ENCODE measurements at places on chromosomes 4 and X.

- DNase-seq, result no peak
These were observed 8.4 kb upstream of the DUSP9 start for GRCh38 chrX:153638436-153639176.

DNA sequence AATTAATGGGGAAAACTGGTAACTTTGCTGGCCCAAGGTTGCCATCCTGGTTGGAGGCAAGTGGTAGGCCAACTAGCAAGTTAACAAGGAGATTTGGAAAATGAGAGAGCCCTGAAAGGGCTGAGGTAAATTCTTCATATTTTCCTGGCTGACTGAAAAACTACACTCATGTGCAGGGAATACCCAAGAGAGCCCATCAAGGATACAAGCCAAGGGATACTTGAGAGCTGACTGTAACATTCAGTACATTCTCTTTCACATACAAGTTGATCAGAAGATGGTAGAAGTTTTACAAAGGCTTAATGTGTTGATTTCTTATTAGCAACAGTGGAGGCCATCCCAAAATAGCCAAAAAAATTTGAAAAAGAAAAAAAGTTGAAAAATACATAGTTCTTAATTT, 33.3 kb downstream of the IL2 start:
- no peak for DNase-seq

DNA sequence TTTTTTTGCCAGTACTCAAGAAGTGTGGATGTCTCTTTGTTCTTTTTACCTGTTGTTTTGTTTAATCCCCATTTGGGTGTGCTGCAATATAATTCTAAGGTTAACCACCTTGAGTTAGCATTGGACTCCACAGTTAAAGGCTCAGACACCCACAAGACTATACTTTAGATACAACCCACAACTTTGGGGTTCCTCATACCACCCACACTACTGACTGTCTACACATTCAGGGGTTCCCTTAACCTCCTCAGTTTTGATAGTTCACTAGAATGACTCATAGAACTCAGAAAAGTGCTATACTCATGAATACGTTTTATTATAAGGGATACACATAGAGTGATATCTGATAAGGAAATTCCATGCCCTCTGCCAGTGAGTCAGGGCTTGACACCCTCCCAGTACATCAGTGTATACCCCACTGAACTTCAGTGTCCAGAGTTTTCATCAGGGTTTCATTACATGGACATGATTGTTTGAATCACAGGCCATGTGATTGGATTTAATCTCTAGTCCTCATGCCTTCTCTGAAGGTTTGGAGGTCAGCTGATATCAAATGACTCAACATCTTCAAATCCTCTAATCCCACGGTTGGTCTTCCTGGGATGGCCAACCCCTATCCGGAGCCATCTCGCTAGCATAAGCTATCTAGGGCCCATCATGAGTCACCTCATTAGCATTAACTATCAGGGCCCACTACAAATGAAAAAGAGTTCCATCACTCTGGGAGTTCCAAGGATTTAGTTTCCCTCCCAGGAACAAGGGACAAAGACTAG, 357.7 kb upstream of the EMCN start:
- DNase-seq, result no peak

GRCh38 chr4:111537871-111538270, 607.4 kb upstream of the FAM241A start:
- DNase-seq, result no peak

DNA sequence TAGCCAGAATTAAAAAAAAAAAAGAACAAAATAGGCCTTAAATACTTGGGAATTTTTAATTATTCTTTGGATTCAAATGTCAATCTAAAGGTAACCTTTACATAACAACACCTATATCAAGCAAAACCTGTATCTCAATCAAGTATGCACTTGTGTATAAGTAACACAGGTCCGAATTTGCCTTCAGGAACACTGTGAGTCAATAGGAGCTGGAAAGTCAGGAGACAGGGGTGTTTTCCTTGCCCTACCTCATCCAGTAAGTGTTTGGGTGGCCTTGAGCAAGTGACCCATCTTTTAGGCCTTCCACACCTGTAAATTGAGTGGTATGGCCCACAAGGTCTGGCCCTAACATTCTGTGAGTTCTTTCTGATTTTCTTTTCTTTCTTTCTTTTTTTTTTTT, 40.8 kb upstream of the VEGFD start:
- no peak for DNase-seq

DNA sequence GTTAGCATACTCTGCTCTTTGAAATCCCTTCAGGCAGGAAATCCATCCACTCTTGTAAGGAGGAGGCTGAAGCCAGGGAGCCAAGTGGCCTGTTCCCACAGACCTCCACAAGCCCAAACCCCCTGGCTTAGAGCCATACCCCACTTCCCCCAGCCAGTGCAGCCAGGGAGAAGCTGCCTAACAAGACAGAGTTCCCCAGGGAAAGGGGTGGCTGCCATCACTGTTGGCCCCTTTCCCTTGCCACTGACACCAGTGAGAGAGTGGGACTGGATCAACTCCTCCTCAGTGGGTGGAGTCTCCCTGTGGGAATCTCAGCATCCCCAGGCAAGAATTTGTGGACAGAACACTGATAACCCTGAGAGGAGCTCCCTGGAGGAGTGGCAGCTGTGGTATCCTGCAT, 389.4 kb downstream of the PABPC4L start:
- no peak for DNase-seq

DNA sequence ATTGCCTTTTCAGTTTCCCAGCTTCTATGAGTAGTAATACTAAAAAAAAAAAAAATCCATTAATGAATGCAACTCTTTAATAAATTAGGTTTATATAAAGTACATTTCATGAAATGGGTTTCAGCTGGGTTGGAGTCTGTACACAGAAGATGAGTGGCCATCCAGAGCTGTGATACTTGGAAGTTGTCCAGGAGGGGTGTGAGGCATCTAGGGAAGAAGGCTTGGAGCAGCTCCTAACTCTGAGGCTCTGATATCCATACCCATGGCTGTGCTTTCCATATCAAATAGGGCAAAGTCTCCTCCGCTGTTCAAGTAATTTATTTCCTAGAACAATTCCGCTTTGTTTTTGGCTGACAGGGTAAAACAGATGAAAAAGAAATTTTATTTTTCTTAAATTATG, 423.3 kb upstream of the TENM3 start:
- no peak for DNase-seq

DNA sequence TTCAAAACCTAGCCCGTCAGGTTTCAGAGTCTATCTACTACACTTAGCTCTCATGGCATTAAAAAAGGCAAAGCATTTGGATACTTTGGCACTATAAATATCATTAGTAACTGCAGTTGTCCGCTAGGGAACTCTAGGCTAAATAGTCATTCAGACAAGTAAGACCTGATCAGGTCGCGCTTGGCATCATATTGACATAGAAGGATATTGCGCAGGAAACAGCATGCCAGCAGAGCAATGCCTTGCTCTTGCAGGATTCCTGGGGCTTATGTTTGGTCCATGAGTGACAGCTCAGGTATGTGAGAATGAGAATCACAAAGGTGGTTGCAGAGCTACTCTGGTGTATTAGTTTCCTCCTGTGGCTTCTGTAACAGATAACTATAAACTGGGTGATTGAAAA, 62.7 kb downstream of the KDM6A start:
- DNase-seq, result no peak

DNA sequence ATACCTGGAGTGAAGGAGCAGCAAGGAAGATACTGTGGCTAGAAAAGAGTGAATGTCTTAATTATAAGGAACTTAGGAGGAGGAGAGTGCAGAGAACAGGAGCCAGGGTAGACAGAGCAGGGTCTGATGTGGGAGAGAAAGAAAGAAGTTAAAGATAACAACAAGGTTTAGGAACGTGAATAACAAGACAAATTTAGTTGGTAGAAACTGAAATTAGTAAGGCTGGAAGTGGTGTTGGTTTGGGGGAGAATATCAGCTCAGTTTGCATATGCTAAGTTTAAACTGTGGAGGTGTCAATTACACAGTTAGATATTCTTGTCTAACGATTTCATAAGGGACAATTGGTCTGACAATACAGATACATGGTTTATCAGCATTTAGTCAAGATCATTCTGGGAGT, 1123.7 kb upstream of the PABPC4L start:
- no peak for DNase-seq

- no peak for DNase-seq
These were observed 57.7 kb downstream of the MAD2L1 start for GRCh38 chr4:120008957-120009356.

DNA sequence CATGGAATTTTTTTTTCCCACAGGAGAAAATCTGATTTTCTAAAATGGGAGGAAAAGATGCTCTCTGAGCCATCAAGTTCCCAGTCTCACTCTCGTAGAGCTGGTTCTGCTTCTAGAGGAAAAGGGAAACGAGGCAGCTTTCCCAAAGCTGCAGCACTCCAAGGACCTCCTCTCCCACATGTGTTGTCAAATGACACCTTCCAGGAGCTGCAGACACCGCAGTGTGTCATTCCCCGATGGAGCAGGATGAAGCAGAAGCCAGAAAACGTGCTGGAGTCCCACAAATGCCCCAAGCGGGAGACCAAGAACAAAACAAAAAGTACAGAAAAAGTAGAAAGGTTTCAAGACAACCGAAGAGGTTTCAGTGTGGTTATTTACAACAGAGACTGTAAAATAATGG, 348.1 kb downstream of the ARHGAP10 start:
- DNase-seq, result no peak

DNA sequence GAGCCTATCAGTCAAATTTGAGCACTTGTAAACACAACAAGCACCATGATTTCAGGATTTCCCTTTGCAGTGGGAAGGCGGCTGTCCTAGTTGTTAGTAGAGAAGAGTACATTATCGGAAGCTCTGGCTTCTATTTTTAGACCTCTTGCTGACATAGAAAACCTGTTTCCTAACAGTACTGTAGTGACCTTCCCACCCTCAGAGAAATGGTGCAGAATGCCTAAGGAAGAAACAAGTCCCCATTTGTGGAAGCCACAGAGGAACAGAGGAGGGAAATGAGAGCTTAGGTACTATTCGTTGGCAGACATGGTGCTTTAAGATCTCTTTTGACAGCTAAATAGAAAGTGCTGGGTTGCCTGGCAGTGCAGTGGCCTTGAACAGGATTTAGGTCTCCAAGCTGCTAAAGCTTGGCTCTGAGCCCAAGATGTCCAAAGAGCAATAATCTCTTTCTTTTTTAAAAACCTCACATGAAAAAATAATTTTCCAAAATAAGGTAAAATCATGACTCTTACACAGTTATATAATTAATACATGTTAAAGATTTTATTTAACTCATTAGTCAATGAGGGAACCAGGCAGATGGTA, 24.9 kb downstream of the GLRA2 start:
- no peak for DNase-seq

- no peak for DNase-seq
These were observed 5.1 kb upstream of the MYOZ2 start for GRCh38 chr4:119130365-119131065.

All from activated naive CD4-positive, alpha-beta T cell treated with anti-CD3 and anti-CD28 coated beads, Interleukin-2, amount 10 ng/mL, durations not matched to agents 7 days and 5 days (primary cell).